ENCODE measurements at places on chromosomes 11 and 22.

DNA sequence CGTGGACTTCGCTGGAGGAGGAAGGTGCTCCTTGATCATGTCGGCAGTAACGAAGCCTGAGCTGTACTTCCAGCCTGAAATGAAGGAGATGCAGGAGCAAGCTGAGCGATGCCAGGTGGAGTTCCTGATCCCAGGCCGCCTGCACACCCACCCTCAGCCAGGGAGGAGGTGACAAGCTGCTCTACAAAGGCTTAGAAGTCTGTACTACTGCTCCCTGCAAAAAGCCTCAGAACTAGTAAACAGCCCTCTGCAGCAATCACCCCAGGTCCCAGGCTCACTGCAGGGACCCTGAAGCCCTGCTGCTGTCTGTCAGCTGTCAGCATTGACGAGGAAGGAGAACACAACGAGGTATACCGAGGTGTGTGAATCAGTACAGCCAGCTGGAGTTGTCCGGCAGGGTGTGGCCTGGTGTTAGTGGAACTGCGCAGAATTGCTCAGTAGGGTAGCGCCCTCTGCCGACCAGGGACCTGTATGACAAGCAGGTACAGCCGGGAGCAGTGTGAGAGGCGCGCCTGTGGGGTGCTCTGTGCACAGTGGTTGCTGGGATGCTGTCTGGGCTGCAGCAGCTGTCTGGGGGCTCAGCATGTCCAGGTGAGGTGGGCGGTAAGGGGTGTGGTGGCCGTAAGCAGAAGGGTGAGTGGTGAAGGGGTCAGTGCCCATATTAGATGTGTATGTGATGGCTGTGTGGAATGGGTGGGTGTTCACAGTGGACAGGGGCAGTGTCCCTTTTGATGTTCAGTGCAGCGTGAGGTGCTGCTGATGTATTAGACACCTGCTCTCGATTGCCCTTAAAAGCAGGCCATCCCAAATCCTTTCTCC lies 7.6 kb downstream of the CYB5R2 start:
- peak; percentile 90 for DNase-seq

- peak; percentile 91 for DNase-seq
Observed at GRCh38 chr11:68998390-68998911, 14.6 kb downstream of the MRGPRF start.

DNA sequence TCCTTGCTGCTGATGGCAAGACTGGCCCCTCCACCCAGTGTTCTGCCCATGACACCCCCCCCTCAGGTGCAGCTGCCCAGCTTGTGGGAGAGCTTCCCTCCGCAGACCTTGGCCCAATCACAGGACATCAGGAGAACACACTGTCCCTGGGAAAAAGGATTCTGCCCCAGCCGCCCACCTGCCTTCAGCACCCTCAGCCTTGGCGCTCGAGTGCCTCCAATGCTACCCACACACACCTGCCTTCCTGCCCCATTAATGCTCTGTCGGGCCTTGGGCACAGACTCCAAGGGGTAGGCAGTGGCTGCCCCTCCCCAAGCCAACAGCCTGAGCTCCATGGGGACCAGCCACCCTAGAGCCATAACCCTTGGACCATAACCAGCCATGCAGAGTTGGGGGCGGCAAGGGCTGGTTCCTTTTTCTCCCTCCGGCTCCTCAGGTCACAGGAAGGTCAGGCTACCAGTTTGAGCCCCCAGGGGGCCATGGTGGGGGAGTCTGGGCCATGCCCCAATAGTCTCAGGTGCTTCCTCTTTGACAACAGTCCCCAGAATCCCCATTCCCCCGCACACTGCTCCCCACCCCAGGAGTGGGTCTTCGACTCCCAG lies 1.3 kb upstream of the ZNF70 start:
- DNase-seq: no peak

- DNase-seq: peak; percentile 77
Observed at GRCh38 chr22:45101515-45102227, 62.1 kb upstream of the NUP50 start.

DNA sequence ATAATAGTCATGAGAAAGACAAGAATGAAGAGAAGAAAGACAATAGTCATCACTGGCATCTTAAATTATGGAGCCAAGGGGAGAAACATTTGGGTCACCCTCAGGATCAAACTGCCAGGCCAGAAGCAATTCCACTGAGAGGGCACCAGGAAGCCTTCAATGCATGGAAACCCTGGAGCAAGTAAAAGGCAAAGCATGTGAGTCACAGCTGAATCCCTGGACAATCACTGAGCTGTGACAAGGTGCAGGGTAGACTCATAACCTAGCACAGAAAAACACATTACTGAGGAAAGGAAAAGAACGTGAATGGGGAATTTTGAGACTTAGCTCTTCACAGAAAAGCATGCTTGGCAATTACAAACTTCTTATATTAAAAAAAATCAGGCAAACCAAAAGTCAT lies 1.6 kb downstream of the KCNJ1 start:
- peak; percentile 54 for DNase-seq

- DNase-seq: peak; percentile 77
Observed at GRCh38 chr11:13465909-13466371, 2.9 kb upstream of the BTBD10 start.

GRCh38 chr11:72985645-72986044 lies 156.5 kb downstream of the FCHSD2 start:
- DNase-seq: peak; percentile 82

GRCh38 chr11:108199446-108200321 lies 22.8 kb downstream of the NPAT start:
- no peak for DNase-seq

GRCh38 chr11:7467652-7468051 lies 17.7 kb upstream of the OLFML1 start:
- no peak for DNase-seq

GRCh38 chr11:19281041-19281440 lies 40.3 kb upstream of the E2F8 start:
- no peak for DNase-seq

DNA sequence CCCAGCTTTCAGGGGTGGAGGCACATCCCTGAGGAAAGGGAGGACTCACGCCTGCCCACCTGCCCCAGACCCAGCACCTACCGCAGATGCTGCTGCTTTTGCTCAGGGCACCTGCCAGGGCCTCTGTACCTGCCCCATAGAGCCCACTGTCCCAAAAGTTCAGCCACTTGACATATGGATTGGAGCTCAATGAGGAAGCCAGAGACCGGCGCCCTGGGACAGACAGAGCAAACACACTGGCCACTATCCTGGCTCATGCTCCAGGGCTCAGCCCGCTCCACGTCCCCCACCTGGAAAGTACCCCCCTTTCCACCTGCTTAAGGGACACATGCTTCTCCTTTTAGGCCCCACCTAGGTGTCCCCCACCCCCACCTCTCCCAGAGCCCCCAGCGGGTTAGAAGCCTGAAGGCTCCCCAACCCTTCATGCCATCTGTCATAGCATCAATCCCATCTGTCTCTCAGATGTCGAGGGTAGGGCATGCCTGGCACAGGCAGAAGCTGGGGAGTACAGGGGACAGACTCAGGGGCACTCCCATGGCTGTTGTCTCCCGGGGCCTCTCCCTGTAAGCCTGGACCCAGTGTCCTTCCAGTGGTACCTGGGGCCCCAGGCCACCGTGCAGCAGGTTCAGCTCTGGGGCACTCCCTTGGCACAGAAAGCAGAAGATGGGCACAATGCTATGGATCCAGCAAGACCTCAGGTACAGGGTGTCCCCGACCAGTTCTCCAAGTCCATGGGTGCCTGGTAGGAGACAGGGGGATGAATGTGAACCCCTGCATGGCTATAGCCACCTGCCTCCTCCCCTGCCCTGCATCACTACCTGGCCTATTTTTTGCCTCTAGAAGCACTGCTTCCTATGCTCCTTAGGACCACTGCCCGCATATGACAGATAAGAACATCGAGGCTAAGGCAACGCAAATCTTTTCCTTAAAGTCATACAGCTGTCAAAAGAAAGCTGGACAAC lies 2.2 kb upstream of the P2RX6 start:
- no peak for DNase-seq

DNA sequence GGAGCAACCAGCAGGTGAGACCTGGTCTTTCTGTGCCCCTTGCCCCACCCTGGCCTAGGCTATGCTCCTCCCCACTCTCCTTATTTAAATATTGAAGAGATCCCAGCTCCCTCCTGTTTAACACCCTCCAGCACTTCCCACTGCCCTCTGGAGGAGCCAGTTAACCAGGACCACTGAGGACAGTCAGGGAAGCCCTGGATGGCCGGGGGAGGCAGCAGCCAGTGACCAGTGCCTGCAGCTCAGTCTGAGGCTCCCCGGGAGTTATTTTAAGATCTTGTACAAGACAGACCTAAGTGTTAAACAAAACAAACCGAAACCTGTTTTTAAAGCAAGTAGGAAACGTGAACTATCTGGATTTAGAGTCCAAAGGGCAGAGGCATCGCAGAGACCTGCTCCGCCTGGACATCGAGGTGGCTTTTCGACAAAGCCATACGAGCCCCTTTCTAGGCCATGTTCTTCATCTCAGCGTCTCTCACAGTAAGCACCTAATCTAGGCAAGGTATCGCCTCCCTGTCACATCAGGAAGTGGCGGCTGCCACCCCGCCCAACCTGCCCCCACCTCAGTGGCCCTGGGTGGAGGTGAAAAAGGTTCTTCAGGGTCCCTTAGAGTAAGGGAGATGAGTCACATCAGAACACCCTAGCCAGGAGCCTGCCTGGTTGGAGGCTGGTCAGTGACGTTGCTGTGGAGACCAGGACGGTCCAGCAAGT lies 35.2 kb downstream of the TRMU start:
- DNase-seq: peak; percentile 91

DNA sequence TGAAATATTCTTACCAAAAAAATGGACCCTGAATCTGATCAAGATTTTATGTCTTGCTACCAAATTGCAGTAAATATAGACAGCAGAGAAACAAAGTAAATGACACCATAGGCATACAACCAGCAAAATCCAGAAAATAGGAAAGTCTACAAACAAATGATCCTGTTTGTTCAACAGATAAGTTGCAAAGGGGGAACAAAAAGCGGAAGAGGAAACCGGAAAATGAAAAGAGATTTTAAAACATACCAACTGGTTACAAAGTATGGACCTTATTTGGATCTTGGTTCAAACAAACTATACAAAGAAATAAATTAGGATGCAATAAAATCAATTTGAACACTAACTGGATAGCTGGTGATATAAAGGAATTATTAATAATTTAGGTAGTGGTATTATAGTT lies 92.0 kb downstream of the TMPRSS5 start:
- DNase-seq: no peak

- DNase-seq: peak; percentile 96
Observed at GRCh38 chr11:18769802-18770456, 21.7 kb downstream of the PTPN5 start.

DNA sequence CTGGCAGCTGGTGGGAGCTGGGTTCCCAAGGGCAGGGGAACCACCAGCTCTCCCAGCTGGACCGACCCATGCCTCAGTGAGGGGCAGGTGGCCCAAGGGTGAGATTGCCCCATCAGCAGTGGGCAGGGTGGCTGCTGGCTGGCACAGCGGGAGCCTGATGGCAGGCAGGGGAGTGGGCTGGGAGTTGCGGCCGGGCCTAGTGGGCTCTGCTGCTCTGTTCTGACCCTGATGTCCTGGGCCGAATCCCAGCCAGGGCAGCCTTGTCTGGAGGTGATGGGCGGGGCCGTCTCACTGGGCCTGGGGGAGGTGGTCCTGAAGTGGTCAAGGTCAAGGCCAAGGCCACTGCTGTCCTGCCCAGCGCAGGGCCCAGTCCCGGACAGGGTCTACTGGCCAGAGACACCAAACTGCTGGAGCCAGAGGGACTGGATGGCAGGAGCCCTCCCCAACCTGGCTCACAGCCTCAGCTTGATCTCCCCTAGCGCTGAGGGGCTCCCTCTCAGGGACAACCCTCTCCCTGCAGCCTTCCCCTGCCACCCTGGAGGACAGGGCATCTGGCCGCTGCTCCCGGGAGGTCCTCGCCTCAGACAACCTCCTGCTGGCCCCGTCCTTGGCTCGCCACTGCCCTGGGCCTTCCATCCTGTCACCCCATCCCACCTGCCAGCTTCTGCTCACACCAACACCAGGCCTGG lies 26.5 kb upstream of the PPARA start:
- DNase-seq: no peak

- DNase-seq: peak; percentile 6
Observed at GRCh38 chr11:43404836-43405479, 46.2 kb downstream of the TTC17 start.
